Neural crest cell (in vitro differentiated cells): ENCODE measurements at places on chromosomes 6 and 20. TPM values are rescaled to one million over a fixed set of nuclear protein-coding genes. Genes with fewer than 3 reads are reported as not detected.

- no peak for DNase-seq
Observed at GRCh38 chr6:110089323-110089722, 90.1 kb downstream of the WASF1 start.

- no peak for DNase-seq
Observed at GRCh38 chr6:16789329-16790038, 28.2 kb upstream of the ATXN1 start.

Gene LRFN2
- total RNA-seq, result 0.14 TPM in 1 of 2 replicates, not detected in the other

Gene POU5F1
- not detected in 2 replicates for total RNA-seq

DNA sequence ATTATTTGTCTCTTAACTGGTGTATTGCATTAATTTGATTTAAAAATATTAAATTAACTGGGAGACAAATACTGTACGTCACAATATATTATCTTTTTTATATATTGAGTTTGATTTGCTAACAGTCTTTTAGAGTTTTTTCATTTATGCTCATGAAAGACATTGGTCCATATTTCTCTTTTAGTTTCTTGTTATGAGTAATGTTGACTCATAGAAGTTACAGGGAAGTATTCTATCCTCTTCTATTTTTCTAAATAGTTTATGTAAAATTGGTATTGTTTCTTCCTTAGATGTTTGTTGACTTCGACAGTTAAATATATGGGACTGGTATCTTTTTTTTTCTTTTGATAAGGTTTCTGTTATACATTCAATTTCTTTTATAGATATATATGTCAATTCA, 1115.6 kb upstream of the CITED2 start:
- no peak for DNase-seq
